ENCODE measurements at places on chromosomes 6 and 20.

- DNase-seq = no peak
Observed at GRCh38 chr6:52514514-52514913, 62.3 kb downstream of the TRAM2 start.

DNA sequence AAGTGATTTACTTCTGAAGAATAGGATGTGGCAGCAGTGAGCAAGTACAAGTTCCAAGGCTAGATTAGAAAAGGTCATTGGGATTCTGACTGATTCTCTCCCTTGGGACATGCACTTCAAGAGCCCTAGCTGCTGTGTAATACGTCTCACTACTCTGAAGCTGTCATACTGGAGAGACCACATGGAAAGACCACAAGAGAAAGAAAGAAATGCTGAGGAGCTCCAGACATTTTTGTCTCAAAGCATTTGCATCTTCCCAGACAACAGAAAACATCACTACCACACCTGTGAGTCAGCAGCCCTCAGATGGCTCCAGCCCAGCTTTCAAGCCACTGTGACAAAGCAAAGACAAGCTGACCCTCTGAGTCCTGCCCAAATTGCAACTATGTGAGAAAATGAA is 20.7 kb downstream of the TENT5A start:
- no peak for DNase-seq

GRCh38 chr6:127933852-127934840 is 33.3 kb upstream of the THEMIS start:
- no peak for DNase-seq

DNA sequence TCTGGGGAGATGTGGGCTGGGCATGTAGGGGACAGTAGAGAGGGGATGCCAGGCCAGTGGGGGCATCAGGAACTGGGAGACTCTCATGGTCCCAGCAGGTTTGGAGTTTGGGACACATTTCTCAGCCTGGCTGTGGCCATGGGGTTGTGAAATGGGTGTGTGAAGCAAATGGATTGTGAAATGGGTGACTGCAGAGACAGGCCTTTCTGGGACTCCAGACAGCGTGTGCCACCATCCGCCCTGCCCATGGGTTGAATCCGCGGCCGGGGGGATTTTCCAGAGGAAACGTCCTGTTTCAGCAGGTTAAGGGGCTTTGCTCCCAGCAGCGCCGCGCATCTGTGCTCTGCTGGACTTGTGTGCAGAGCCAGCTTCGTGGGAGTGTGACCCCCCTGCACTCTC is 3.7 kb upstream of the PMEPA1 start:
- no peak for DNase-seq

- no peak for DNase-seq
Observed at GRCh38 chr6:70666706-70667105, 977 bp upstream of the SMAP1 start.

- no peak for DNase-seq
Observed at GRCh38 chr6:5553767-5554166, 292.5 kb downstream of the FARS2 start.

DNA sequence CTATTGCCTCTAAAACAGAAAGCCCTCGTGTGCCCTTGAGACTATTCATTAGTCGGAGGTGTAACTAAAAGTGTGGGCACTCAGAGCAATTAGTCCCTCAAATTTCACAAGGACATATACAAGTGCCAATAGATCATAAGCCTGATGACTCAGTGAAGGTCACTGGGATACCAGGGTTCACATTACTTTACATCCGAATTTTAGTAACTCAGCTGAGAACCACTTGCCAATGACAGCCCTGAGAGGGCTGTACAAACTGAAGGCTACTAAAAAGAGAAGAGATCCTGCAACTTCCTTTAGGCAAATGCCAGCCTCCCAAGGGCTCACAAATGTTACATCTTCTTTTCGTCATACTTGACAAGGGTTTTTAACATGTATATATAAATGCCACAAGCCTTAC is 369.6 kb downstream of the TENT5A start:
- no peak for DNase-seq
